Activated CD8-positive, alpha-beta T cell treated with anti-CD3 and anti-CD28 coated beads, Interleukin-2, amount 10 ng/mL, durations not matched to agents 7 days and 5 days (primary cell): ENCODE measurements at places on chromosomes 13 and 19. TPM values are rescaled to one million over a fixed set of nuclear protein-coding genes. Genes with fewer than 3 reads are reported as not detected.

DNA sequence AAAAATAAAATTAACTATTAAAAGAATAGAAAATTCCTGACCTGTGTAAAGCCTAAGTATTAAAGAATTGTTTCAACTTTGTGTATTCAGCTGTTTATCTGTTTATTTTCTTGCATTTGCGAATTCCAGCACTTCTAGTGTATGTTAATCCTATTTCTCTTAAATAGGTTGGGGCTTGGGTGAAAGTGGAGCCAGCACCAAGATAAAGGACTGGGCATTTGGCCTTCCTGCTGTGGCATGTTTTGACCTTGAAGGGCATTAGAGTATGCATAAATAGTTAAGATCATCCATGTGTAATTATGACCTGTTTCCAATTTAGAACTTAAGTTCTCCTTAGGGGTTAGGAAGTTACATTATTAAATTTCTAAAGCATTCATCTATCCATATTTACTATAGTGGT, 151.3 kb downstream of the NBEA start:
- no peak for DNase-seq

- DNase-seq = no peak
Observed at GRCh38 chr13:80341756-80342370, 937 bp upstream of the SPRY2 start.

GRCh38 chr19:574658-575526, 2.5 kb downstream of the BSG start:
- DNase-seq = no peak

- DNase-seq = peak; percentile 21
Observed at GRCh38 chr19:38003438-38004185, 96.6 kb downstream of the SIPA1L3 start.

DNA sequence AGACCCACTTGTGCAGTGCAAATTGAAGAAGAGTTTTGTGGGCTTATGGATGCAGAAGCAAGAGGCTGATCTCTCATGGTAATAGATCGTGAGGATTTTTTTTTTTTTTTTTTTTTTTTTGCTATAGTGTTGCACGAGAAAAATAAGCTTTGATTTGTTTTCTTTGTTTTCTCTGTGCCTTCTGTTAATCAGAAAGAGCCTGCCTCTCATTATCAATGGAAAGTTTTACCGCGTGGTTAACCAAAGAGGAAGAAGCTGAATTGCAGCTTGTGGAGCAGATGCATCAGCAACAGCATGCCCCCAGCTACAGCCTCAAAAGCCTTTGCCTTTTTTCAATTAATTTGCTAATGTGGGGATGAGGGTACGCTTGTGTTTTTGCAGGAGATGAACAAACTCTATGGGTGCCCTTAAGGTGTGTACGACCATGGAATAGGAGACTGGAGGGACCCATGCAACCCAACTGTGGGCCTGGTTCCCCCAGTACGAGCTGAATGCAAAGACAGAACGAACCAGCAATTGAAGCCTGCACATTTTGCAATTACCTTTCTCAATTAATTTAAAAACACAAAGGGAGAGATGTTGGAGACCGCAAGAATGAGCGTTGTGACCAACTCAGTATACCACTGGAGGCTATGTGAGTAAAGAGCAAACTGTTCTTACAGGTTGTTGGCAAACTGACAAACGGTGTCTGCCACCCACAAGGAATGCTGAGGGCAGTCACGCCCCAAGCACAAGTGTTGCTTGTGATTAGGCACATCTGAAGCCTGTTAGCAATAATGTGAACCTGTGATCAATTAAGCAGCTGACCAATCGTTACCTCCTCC, 58.6 kb upstream of the SPRY2 start:
- peak; percentile 21 for DNase-seq

GRCh38 chr19:43956827-43957226, 5.8 kb downstream of the ZNF221 start:
- no peak for DNase-seq

DNA sequence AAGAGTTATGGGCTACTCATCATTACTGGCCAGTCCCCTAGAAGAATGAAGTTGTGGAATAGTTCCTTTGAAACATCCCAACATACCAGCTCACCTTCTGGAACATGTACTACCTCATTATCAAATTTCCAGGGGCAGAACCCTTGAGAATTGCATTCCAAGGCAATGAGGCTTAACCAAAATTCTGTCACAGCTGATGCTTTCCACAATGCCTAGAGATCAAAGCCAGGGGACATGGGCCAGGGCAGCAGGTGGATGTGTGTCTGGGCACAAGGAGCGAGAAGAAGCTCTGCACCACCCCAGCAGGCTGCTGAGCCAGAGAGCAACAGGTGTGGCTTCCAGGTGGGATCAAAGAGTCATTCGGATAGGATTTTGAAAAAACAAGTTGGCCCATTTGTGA, 362.1 kb downstream of the EFNB2 start:
- no peak for DNase-seq

DNA sequence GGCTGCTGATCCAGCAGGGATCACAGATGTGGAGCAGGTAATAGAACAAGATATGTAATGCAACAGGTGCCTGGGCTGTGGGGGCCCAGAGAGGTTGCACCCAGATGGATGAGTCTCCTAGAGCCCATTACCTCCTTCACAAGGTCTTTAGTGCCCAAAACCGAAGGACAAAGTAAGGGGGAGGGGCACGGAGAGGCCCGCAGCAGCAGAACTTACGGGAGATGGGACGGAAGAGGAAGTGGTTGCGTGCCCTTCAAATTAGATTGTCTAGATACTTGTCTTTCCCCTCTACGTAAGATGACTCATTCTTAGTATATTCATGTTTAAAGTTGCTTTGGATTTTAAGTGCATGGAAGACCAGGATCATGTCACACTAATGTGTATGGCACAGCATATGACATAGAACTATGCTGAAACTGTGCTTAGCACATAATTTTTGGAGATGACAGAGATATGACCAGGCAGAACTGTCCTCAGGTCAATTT, 5.7 kb upstream of the MRPS31 start:
- DNase-seq = peak; percentile 87

DNA sequence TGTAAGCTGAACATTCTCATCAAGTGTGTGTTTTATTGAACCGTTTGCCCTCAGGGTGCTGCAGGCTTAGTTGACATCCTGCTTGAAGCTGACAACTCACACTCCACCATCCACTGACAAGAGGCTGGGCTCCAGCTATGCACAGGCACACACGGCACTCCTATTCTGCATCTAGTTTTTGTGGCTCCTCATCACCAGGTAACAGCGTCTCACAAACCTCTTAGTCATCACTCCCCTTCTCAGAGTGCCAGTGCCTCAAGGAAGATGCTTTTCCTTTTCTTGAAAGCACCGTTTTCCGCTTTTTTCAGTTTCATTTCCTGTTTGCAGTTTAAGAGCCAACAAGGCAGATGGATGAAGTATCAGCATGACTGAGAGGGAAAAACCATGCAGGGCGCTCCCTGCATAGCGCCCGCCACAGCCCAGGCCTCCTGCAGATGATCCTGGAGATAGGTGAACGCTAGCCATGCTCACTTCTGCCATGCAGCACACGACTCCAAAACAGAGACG, 491.2 kb downstream of the COG6 start:
- no peak for DNase-seq

DNA sequence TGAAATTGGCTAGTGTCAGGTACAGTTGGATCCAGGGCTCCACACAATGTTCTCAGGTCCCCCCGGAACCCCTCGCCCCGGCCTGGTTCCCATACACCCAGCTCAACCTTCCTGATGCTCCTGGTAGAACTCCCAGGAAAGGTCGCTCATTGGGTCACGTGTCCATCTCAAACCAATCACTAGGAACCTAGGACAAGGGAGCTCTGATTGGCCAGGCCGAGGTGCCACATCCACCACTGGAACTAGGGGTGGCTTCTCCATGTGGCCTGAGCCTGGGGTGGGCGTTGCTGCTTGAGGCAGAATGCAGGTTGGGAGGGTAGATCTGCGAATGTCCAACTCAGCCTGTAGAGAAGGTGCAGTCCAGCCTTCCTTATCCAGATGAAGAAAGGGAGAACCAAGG, 6.9 kb upstream of the MEF2B start:
- DNase-seq = no peak

GRCh38 chr13:102897371-102898138, 51.7 kb downstream of the ERCC5 start:
- no peak for DNase-seq

GRCh38 chr19:32219881-32220472, 125.4 kb upstream of the ZNF507 start:
- DNase-seq = no peak

DNA sequence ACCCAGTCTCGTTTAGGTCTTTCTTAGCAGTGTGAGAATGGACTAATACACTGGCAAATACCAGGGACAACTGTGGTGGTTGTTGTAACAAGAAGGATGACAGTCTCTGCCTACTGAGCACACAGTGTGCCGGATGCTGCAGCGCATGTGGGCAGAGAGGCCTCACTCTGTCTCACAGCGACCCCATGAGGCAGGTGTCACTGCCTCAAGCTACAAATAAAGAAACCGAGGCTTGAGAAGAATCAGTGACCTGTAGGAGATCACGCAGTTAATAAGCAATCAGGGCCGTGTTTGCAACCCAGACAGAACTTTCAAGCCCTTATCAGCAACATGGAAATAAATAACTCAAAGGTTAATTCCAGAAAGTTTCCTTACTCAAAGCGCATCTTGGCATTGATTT, 40.5 kb upstream of the GAS6 start:
- peak; percentile 33 for DNase-seq

- DNase-seq = no peak
Observed at GRCh38 chr19:18533058-18533457, 10.3 kb downstream of the FKBP8 start.

DNA sequence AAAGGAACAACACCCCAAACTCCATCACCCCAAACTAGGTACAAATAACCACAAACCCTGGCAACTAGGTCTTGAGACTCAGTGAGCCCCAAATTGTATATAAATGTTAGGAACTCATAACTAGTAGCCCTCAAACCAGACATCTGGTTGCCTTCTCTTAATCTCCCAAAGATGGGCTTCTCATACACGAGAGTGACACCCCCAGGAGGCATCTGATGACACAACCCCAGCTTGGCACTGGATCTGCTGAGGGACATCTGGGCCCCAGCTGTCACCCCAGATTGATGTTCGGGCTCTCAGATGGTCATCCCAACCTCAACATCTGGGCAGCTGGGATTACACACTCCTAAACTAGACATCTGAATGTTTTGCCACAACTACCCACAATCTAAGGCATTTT, 14.8 kb downstream of the RABAC1 start:
- no peak for DNase-seq

GRCh38 chr13:80133631-80134261, 207.2 kb downstream of the SPRY2 start:
- no peak for DNase-seq

GRCh38 chr13:63435667-63436324, 2020.1 kb upstream of the PCDH20 start:
- no peak for DNase-seq

TTC9B gene
- total RNA-seq = not detected

FGF14 gene
- not detected for total RNA-seq
